ENCODE measurements at places on chromosomes 11 and 22.
A peak's percentile ranks its signal among the peaks of the same experiment; 100 is the strongest.

- no peak overlapping the region for H3K4me3 ChIP-seq
- H3K36me3 ChIP-seq: peaks cover 16% of the 10 kb centered on the region
- DNase-seq: no peak
- peaks cover 9% of the 10 kb centered on the region for H3K27me3 ChIP-seq
- no peak overlapping the region for H3K27ac ChIP-seq
These were observed 443.7 kb downstream of the TBC1D22A start for GRCh38 chr22:47206164-47206563.

DNA sequence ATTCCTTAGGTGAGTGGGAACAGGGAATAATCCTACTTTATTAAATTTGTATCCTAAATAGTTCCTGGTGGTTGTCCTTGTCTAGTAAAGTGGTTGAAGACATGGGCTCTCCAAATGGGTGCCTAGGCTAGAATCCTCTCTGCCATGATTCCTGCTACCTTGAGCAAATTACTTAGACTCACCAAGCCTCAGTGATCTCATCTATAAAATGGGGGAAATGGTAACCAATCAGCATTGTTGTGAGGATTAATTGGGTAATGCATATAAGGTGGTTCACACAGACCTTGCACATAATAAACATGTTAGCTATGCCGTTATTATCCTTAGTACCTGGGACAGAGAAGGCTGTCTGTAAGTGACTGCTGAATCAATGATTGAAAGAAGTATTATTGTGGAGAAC lies 109.9 kb downstream of the FAR1 start:
- H3K4me1 ChIP-seq: peaks cover 6% of the 10 kb centered on the region
- DNase-seq: no peak
- no peak overlapping the region for H3K27ac ChIP-seq
- H3K27me3 ChIP-seq: no peaks in the 10 kb centered on the region
- no peaks in the 10 kb centered on the region for H3K36me3 ChIP-seq

- peak overlapping the region; percentile 37 for H3K4me3 ChIP-seq
- DNase-seq: no peak
- peaks cover 3% of the 10 kb centered on the region for H3K27me3 ChIP-seq
- peak overlapping the region; percentile 62 for H3K27ac ChIP-seq
- H3K4me1 ChIP-seq: peaks cover 47% of the 10 kb centered on the region
These were observed 2.5 kb downstream of the TCN2 start for GRCh38 chr22:30609260-30610185.

GRCh38 chr11:58060939-58061672 lies 30.4 kb downstream of the OR6Q1 start:
- H3K4me3 ChIP-seq: no peak overlapping the region
- no peaks in the 10 kb centered on the region for H3K36me3 ChIP-seq
- no peak overlapping the region for H3K27ac ChIP-seq
- no peaks in the 10 kb centered on the region for H3K27me3 ChIP-seq
- no peak for DNase-seq

DNA sequence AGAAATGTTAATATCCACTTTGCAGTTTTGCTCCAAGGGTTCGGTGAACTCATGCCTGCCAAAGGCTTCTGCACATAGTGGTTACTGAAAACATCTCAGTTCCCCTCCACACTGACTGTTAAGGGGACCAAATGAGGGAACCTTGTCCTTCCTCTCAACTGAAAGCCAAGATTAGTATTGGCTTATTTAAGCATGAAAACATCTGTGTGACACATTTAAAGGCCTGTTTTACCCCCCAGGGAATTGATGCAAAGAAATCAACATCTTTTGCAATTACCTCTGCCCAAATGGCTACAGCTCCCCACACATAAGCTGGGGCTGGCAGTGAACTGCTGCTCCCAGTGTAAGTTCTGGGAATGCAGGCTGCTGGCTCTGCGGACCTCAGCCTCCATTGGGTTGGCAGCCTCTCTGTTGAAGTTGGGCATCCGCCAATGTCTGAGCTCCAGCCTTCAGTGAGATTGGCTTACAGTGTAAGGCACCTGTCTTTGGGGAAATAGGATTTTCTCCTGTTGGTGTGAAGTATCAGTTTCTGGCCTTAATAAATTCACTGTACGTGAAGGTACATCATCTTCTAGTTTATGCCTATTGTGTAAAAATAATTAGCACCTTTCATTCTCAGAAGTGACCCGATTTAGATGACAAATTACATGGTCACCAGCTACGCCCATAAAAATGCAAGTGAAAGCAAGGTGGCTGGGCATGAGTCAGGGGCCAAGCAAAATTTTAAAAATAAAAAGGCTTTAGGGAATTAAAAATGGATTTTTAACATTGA lies 213.4 kb upstream of the SYN3 start:
- no peak overlapping the region for H3K4me3 ChIP-seq
- no peaks in the 10 kb centered on the region for H3K27me3 ChIP-seq
- DNase-seq: no peak
- no peak overlapping the region for H3K27ac ChIP-seq
- no peaks in the 10 kb centered on the region for H3K4me1 ChIP-seq

DNA sequence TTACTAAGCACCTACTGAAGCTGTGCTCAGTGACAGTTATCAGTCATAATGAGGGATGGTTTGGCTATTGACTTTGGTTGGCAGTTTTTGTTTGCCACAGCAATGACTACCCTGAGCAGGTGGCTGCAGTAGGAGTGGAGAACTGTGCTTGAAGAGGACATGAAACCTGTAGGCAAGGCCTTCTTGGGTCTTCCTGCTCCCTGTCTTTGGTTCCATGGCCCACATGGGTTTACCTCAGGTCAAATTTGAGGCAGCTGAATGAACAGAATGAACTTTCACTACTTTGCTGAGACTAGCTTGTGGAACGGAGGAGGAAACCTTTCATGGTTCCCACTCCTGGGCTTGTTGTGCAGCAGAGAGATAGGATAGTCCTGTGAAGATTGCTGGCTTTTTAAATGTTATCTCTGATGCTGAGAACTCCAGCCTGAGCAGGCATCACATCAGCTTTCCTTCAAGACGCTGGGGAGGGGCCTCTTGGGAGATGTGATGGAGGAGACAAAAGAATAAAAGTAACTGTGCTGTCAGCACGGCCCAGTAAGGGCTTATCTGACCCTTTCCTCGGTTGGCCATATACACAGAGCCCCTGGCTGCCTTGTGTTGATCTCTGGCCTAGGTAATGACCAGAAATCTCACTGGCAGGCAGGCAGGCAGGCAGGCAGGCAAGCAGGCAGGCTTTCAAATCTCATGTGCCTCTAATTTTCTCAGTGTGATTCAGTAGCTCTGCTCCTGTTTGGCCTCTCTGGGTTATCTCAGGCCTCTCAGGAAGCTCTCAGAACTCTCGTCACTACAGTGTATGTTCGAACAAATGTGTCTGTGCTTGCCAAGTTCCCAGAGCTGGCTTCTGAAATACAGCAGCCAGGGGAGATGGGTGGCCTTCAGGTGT lies 12.0 kb downstream of the STIM1 start:
- peak overlapping the region; percentile 6 for H3K27ac ChIP-seq
- no peak for DNase-seq
- peaks cover 12% of the 10 kb centered on the region for H3K4me1 ChIP-seq
- no peaks in the 10 kb centered on the region for H3K36me3 ChIP-seq

- no peak for DNase-seq
- H3K4me1 ChIP-seq: peaks cover 30% of the 10 kb centered on the region
- H3K27me3 ChIP-seq: peaks cover 8% of the 10 kb centered on the region
- H3K4me3 ChIP-seq: no peak overlapping the region
- H3K27ac ChIP-seq: no peak overlapping the region
- H3K36me3 ChIP-seq: peaks cover 3% of the 10 kb centered on the region
These were observed 59.9 kb downstream of the FBXO7 start for GRCh38 chr22:32534252-32535235.

DNA sequence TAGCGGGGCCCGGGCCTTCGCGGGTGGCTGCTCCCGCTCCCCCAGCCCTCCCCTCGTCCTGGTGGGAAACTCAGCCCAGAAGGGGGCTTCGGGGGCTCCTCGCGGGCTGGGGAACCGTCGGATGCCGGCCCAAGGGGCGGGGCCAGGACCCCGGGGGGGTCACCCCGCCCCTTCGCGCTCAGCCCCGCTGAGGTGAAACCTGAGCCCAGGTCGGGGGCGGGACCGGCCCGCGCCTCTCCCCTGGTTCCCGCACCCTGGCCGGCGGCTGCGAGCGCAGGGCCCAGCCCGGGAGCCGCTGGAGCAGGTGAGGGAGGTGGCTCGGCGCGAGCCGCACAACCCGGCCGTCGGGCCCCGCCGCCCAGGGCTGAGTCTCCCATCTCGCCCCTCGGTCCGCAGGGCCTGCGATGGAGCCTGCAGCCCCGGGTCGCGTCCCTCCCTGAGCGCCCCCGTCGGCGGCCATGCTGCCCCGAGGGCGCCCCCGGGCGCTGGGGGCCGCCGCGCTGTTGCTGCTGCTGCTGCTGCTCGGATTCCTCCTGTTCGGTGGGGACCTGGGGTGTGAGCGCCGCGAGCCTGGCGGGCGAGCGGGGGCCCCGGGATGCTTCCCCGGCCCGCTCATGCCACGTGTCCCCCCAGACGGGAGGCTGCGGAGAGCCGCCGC lies at the start of gene LARGE2:
TSS of gene LARGE2 (plus strand) at position 232 of the 658 bp plus-strand sequence. CDS start at position 459, 227 bp downstream.
- peaks cover 22% of the 10 kb centered on the region for H3K4me1 ChIP-seq
- H3K36me3 ChIP-seq: no peaks in the 10 kb centered on the region
- H3K27ac ChIP-seq: no peak within 1 kb of the TSS
- H3K27me3 ChIP-seq: peaks cover 32% of the 10 kb centered on the region
- DNase-seq: no peak

GRCh38 chr11:1651411-1651980 lies 21.9 kb downstream of the KRTAP5-5 start:
- DNase-seq: no peak
- H3K4me1 ChIP-seq: no peaks in the 10 kb centered on the region
- no peak overlapping the region for H3K27ac ChIP-seq
- peaks cover 14% of the 10 kb centered on the region for H3K27me3 ChIP-seq

- no peak overlapping the region for H3K27ac ChIP-seq
- H3K4me3 ChIP-seq: no peak overlapping the region
- DNase-seq: no peak
- peaks cover 56% of the 10 kb centered on the region for H3K36me3 ChIP-seq
- no peaks in the 10 kb centered on the region for H3K4me1 ChIP-seq
- peaks cover 4% of the 10 kb centered on the region for H3K27me3 ChIP-seq
These were observed 27.3 kb downstream of the NAP1L4 start for GRCh38 chr11:2964782-2965181.

- peaks cover 14% of the 10 kb centered on the region for H3K4me1 ChIP-seq
- DNase-seq: no peak
- no peaks in the 10 kb centered on the region for H3K36me3 ChIP-seq
- peaks cover 6% of the 10 kb centered on the region for H3K27me3 ChIP-seq
These were observed 69.7 kb upstream of the PRDM11 start for GRCh38 chr11:45076761-45077160.

GRCh38 chr22:32355760-32356159 lies 1.9 kb upstream of the RFPL3 start:
- peaks cover 3% of the 10 kb centered on the region for H3K27me3 ChIP-seq
- peaks cover 20% of the 10 kb centered on the region for H3K4me1 ChIP-seq
- no peak overlapping the region for H3K4me3 ChIP-seq
- H3K36me3 ChIP-seq: no peaks in the 10 kb centered on the region
- peak overlapping the region; percentile 43 for H3K27ac ChIP-seq

DNA sequence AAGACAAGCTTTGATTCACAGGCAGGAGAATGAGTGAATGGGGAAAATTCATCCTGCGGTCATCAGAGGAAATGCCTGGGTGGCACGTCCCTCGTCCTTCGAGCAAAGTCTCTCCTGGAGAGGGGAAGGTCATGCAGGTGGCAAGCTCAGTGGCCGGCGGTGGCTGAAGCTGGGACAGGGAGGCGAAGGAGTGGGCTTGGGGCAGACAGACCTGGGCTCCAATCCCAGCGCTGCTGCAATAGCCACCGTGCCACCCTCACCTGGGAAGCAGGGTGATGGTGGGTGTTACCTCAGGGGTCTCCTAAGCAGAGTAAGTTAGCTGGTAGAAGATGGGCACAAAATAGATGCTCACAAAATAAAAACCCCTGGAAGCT lies 22.4 kb upstream of the CACNG2 start:
- no peaks in the 10 kb centered on the region for H3K36me3 ChIP-seq
- H3K4me1 ChIP-seq: no peaks in the 10 kb centered on the region
- no peak overlapping the region for H3K27ac ChIP-seq
- peaks cover 7% of the 10 kb centered on the region for H3K27me3 ChIP-seq

- H3K4me3 ChIP-seq: no peak overlapping the region
- H3K27me3 ChIP-seq: no peaks in the 10 kb centered on the region
- peaks cover 4% of the 10 kb centered on the region for H3K4me1 ChIP-seq
- no peak for DNase-seq
- H3K36me3 ChIP-seq: no peaks in the 10 kb centered on the region
- H3K27ac ChIP-seq: no peak overlapping the region
These were observed 2.8 kb downstream of the NTM start for GRCh38 chr11:131373095-131373725.

DNA sequence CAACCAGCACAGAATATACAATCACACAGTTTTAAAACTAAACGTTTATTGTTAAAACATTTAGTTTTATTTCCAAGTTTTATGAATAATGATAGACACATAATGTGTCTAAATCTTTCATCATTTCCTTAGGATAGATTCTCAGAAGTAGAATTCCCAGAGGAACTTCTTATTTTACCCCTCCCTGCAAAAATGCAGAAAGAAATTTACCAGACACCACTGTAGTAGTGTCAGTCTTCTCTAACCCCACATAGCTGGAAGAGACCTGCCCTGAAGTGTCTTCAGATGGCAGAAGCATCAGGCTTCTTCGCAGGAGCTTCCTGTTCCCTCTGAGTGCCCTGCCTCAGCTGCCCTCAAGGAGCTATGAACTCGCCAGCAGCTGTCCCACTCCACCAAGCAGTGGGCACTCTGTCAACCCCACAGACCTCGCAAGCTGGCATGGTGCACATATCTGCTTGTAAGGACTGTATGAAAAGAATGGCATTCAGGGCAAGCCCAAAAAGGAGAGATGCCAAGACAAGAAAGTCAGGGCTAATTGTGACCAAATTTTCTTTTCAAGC lies 28.5 kb upstream of the PAK1 start:
- peaks cover 8% of the 10 kb centered on the region for H3K4me1 ChIP-seq
- no peaks in the 10 kb centered on the region for H3K27me3 ChIP-seq
- no peak for DNase-seq
- H3K36me3 ChIP-seq: no peaks in the 10 kb centered on the region
- no peak overlapping the region for H3K27ac ChIP-seq
- H3K4me3 ChIP-seq: no peak overlapping the region

- peaks cover 14% of the 10 kb centered on the region for H3K4me1 ChIP-seq
- no peak overlapping the region for H3K27ac ChIP-seq
- no peak overlapping the region for H3K4me3 ChIP-seq
- DNase-seq: no peak
- no peaks in the 10 kb centered on the region for H3K36me3 ChIP-seq
- H3K27me3 ChIP-seq: no peaks in the 10 kb centered on the region
These were observed 18.3 kb downstream of the AMOTL1 start for GRCh38 chr11:94786264-94787126.

DNA sequence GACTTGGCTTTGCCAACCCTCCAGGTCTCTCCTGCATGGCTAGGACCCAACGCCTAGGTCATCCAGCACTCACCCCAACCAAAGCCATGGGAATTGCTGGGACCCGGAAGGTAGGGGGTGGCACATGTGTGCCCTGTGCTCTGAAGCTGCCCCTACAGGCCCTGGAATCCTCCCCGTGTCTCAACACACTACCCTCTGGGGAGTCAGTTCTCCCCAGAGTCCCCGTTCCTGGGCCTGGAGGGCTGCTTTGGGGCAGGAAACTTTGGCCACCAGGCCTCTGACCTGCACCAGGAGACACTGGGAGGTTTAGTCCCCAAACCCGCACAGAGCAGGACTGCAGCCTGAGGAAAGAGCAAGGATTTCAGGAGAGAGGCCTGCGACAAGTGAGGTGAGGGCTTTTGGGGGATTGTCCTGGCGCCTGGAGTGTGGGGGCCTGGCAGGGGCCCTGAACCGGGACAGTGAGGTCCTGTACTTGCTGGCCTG lies 495 bp upstream of the IFITM1 start:
- peak overlapping the region; percentile 44 for H3K27ac ChIP-seq
- H3K27me3 ChIP-seq: peaks cover 13% of the 10 kb centered on the region
- peak overlapping the region; percentile 45 for H3K4me3 ChIP-seq
- H3K4me1 ChIP-seq: peaks cover 49% of the 10 kb centered on the region
- peaks cover 12% of the 10 kb centered on the region for H3K36me3 ChIP-seq
- DNase-seq: no peak
